Activated CD8-positive, alpha-beta memory T cell treated with anti-CD3 and anti-CD28 coated beads for 1 hour (primary cell): ENCODE measurements at places on chromosomes 5 and 9.
A peak's percentile ranks its signal among the peaks of the same experiment; 100 is the strongest.

DNA sequence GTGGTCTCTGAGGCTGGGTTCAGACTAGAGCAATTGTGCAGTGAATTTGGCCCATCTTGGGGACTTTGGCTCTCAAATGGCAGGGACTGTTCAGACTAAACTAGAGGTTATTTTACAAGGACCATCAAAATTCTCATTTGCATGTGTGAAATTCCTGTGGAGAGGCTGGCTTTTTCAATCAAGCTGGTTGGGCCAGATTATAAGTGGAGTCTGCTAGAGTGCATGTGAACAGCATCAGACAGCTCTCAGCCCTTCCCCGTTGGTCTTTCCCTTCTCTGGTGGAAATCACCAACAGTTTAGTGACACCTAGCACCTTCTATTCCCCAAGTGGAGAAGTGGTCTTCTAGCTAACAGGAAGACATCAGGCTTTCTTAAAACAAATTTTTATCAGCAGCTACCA lies 301.3 kb downstream of the CWC27 start:
- DNase-seq, result no peak

DNA sequence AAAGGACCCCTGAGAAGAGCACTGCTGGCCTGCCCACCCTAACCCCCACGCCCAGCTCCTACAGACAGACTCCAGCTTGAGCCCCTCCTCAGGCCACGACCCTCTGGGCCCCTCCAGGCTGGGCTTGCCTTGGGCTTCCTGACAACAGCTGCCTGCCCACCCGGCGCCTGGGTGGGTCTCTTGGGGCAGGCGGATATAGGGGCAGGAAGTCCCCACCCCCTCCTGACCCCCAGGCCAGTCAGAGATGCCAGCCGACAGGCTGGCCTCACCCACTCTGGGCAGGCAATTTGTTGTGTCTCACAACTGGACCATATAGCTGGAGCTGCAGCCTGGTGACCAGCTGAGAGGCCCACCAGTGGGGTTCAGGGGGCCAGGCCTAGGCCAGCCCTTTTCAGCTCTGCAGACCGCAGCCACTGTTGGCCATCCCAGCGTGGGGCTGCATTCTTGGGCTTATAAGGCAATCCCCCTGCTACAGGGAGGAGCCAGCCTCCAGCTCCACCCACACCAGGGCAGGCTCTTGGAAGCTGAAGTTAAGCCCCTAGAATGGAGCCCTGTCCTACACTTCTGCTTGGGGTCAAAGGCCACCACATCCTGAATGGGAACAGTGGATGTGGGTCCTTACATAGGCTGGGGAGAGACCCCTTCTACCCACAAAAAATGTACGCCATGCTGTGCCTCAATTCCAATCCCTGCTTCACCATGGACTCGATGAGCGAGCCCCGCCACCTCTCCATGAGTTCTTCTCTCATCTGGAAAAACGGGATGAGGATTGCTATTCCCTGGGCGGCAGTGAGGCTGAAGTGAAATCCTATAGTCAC lies 2.0 kb downstream of the PDLIM7 start:
- no peak for DNase-seq

DNA sequence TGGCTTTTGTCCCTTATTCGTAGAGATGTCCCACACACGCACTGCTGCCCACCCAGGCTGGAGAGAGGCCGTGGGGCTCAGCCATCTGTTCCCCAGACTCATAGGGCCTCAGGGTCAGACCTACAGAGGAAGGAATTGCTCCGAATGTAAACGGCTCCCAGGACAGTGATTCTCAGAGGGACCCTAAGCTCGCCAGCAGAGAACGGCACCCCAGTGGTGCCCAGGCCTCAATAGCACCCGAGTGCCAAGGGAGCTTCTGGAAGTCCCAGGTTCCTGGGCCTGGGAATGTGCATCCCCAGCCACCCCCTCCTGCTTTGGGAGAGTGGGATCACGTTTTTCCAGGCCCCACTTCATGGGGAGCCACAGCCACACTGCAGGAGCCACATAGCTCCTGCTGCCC lies 32.9 kb upstream of the CNOT6 start:
- no peak for DNase-seq

DNA sequence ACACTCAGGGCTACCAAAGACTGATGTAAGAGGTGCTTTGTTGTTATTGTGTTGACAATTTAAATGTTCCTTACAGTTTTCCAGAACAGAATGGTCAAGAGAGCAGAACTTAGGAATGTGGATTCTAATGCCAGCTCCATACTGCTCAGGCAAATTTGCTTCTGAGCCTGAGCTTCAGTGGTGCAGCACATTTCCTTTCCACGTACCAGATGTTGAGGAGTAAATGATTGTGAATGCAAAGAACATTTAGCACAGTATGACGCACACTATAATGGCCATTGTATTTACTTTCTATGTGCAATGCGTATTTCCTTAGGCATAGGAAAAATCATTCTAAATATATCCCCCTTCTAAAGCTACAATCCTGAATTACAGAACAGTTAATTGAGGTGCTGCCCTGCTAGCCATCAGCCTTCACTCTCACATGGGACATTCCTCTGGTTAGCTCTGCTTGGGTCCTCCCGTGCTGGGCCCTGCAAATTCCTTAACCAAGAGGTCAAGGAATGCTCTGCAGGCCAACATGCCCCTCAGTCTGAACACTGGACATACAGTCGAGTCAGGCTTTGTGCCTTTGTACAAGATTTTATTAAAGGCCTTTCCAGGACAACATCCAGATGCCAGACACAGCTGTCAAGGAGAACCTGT lies 21.1 kb upstream of the TMEM174 start:
- DNase-seq, result no peak

DNA sequence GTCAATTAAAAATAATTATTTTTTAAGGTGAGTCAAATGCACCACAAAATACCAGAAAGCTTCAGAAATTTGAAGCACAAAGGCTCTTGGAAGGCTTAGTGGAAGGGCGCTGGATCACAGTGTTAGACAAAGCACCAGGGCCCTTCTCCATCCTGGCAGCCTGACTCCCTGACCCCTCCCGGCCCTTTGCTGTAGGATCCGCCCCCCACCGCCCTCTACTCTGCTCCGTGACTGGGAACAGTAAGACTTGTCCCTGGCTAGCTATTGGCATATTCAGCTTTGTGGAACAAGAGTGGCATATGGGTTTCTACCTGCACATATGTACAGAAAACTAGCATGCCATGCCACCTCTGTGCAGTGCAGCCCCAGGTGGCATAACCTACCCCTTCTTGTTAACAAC lies 222.1 kb downstream of the SYK start:
- DNase-seq, result no peak

DNA sequence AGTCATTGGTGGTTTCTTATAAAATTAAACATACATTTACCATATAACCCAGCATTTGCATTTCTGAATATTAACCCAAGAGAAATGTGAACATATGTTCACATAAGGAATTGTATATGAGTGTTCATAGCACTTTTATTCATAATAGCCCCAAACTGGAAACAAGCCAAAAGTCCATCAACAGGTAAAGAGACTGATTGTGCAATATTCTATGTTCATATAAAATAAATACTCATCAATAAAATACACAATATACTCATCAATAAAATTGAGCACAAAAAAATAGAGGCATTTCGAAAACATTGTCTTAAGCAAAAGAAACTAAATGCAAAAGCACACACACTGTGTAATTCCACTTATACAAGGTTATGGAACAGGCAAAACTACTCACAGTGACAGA lies 3.7 kb downstream of the SMIM23 start:
- no peak for DNase-seq

GRCh38 chr5:176647843-176648473 lies 674 bp downstream of the TSPAN17 start:
- DNase-seq, result no peak

DNA sequence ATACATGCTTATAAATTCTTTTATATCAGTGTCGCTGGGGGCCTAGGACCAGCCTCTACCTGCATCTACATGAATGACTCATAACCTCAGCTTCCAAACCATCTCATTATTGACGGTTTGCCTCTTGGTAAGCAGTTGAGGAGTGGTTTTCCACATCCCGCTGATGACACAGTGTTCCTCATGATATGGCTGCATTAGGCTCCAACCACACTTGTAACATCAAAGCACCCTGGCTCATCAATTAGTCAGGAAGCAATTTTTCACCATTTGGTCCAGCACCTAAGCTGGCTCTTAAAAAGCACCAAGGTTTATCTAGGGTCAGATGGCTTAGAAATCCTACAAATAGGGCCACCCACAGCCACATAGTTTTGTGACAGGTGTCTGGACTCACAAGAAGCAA lies 402.4 kb downstream of the ARHGEF28 start:
- DNase-seq, result no peak

DNA sequence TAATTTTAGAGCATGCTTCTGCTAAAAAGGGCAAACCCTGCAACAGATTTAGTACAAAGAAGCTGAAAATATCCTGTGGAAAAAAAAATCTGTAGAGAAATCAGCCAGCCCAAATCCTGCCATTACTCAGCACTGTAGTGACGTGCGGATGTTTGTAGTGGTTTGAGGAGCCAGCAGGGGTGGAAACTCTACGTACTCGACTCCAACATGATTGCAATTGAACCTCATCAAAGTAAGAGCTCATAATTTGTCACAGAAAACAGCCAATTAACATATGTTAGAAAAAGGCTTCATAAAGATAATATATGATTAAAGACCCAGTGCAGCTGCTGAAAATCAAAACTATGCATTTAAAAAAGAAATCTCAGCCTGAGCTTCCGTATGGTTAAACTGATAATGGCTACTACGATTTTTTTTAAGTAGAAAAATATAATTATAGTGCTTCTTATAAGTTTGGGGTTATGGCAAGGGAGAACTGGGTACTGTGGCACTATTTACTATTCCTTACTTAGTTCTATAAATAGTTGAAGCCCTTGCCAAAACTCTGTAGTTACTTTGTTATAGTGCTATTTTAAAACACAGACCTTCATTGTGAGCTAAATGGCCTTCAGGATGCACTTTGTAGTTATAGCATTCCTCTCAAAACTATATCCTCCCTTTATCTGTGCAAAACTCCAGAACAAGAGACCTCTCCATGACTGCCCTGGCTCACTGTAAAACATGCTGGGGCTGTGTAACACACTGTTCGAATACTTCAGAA lies 49.4 kb downstream of the MEF2C start:
- DNase-seq, result peak; percentile 5

GRCh38 chr5:72499730-72500129 lies 7.5 kb downstream of the ZNF366 start:
- DNase-seq, result no peak

DNA sequence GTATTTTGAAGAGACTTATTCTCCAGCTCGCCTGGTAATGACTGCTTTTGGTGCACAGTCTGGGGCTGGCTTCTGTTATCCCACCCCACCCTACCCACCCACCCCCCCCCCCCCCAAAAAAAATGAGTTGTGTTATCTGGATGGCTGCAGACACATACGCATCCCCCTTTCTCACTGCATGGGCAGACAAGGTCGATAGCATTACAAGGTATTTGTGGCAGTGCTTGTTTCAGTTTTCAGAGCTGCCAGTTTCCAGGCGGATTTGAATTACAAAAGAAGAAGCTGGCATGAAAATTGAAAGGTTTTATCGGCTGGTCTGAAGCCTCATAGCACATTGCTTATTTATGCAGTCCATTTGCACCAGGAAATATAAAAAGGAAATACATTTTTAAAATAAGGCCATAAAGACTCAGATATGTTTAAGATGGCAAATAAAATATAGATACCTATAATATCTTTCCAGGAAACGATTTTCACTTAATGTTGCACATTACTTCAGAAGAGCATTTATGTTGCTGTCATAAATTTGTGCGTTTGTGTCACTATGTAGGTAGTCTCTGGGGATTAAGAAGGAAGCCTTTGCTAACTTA lies 85.1 kb upstream of the GRHPR start:
- DNase-seq, result no peak

DNA sequence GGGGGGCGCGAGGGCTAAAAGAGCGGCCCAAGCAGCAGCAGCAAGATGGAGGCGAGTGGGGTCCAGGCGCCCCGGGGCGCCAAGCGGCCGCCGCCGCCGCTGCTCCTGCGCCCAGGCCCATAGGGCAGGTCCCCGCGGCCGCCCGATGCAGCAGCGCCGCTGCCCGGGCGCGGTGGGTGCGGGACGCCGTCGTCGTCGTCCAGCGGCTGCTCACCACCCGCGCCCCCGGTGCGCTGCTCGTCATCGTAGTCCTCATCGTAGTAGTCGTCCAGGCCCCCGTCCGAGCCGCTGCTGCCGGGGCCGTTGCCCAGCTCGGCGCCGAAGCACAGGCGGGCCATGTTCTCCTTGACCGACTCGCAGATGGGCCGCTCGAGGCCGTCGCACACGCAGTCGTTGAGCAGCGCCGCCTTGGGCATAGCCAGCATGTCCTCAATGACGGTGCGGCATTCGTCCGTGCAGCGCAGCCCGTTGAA lies 1.5 kb downstream of the GAS1 start:
- no peak for DNase-seq

- DNase-seq, result no peak
Measured at GRCh38 chr5:179415291-179416060, 70.2 kb upstream of the ADAMTS2 start.
